ENCODE measurements at places on chromosomes 7 and 10. TPM values are rescaled to one million over a fixed set of nuclear protein-coding genes. Genes with fewer than 3 reads are reported as not detected.

ARHGAP22 gene
- total RNA-seq, result 1.1 TPM

SFRP4 gene
- total RNA-seq, result not detected

C7orf57 gene
- total RNA-seq, result 0.62 TPM

CFAP43 gene
- 1.0 TPM for total RNA-seq

SPDYE8 gene
- not detected for total RNA-seq

ELN gene
- 0.36 TPM for total RNA-seq

TMEM273 gene
- total RNA-seq, result not detected

PTPRE gene
- total RNA-seq, result 1.3 TPM

ZNF438 gene
- 2.7 TPM for total RNA-seq

WNT2 gene
- under 0.01 TPM for total RNA-seq

BTRC gene
- total RNA-seq, result 17.4 TPM

NAT16 gene
- total RNA-seq, result not detected

SFR1 gene
- 10.9 TPM for total RNA-seq

ZNF22 gene
- 13.7 TPM for total RNA-seq

SFXN2 gene
- 11.0 TPM for total RNA-seq

PDK4 gene
- total RNA-seq, result 10.2 TPM

FRMPD2 gene
- not detected for total RNA-seq

AUTS2 gene
- total RNA-seq, result 10.0 TPM

SPDYE1 gene
- not detected for total RNA-seq

NPFFR1 gene
- not detected for total RNA-seq

ELOVL3 gene
- total RNA-seq, result not detected

GIMAP5 gene
- not detected for total RNA-seq

PLA2G12B gene
- total RNA-seq, result not detected

Data from melanocyte of skin (primary cell).